Activated CD4-positive, alpha-beta T cell treated with anti-CD3 and anti-CD28 coated beads for 1 hour (primary cell): ENCODE measurements at places on chromosomes 3 and 15.

GRCh38 chr15:35484231-35484945 is 61.6 kb downstream of the DPH6 start:
- no peak for DNase-seq

DNA sequence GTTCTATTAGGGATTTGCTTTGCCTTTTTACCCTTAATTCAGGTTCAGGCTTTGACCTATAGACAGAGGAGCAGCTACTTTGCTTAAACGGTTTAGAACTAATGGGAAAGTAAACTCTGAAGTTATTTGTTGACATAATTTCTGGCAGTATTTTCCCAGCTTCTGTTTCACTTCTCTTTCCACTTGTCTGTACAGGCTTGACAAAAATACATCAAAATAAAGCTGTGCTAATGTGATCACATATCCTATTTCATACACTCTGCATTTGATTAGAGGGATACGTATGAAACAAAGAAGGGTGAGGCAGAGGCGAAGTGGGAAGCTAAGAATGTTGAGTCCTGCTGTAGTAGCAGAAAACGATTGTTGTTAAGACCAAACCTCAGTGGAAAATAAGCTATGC is 389.1 kb upstream of the RARB start:
- DNase-seq = no peak

DNA sequence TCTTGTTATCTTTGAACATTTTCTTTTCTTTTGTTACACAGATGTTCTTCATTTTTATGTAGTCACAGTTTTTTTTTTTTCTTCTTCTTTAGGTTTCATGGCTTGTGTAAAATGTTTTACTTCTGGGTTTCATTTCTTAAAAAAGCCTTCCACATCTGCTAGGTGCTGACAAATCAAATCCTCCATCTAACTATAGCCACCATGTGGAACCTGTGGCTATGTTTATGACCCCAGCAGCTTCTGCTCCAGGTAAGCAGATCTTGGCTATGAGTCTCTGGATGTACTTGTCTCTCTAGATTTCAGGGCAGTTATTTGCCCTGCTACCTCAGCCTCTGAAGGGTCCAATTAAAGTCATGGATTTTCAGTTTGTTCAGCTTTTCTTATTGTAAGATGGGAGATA is 44.5 kb downstream of the OXSM start:
- DNase-seq = no peak

GRCh38 chr3:138154534-138154933 is 20.2 kb downstream of the DBR1 start:
- DNase-seq = no peak

DNA sequence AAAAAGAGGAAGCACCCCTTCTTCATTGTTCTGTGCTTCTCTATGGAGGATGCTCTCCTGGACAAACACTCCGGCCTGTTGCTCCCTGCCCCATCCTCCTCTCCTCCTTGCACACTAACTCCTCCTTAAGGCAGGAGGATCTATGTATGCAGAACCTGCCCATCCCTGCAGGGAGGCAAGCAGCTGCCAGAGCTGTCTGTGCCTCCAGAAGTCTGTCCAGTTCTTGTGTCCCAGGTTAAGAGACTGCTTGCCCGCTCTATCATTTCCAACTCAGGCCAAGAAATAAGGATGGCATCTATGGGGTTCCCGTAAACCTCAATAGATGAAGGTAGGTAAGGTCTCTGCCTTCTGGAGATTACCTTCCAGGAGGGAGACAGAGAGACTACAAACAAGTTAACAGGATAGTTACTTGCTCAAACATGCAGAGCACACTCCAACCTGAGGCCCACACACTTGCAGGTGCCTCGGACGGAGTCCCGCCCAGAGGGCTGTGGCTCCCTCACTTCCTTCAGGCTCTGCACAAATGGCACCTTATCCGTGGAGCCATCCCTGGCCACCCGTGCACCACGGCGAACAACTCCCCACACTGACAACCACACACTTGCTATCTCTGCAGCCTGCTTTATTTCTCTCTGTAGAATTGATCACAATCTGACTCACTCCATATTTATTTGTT is 6.9 kb downstream of the XXYLT1 start:
- DNase-seq = no peak

DNA sequence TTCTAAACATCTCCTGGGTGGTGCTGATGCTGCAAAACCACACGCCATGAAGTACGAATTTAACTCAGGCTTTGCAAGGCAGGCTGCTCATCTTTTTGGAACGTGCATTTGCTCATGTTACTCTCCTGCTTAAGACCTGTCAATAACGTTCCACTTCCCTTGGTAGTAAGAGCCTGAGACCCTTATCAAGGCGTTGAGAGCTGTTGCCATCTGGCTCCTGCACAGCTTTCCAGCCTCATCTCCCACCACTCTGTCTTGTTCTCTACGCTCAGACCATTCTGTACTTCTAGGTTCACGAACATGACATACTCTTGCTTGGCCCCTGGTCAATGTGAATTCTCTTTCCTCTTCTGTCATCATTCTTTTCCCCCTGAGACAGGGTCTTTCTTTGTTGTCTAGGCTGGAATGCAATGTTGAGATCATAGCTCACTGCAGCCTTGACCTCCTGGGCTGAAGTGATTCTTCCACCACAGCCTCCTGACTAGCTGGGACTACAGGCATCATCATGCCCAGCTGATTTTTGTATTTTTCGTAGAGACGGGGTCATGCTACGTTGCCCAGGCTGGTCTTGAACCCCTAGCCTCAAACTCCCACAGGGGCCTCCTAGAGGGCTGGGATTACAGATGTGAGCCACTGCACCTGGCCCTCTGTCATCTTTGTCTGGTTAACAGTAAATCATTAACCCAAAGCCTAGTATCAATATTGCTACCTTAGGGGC is 202.8 kb downstream of the CADPS start:
- DNase-seq = no peak

- no peak for DNase-seq
Observed at GRCh38 chr3:134136604-134137003, 106.9 kb upstream of the SLCO2A1 start.

DNA sequence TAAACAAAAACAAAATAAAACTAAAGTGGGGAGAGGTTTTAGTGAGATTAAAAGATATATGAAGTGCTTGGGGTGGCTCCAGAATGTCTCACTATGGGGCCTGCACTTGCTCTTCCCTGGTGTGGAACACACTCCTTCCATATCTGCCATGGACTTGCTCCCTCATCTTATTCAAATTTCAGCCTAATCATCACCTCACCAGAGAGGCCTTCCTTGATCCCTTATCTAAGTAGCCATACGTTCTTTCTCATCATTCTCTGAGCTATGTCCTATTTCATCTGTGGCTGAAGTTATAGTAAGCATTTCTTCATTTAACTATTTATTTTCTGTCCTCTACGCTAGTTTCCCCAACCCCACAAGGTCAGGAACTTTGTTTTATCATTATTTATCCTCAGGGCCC is 511.7 kb downstream of the NTRK3 start:
- no peak for DNase-seq

GRCh38 chr3:129384594-129385323 is 43.7 kb downstream of the EFCAB12 start:
- no peak for DNase-seq

DNA sequence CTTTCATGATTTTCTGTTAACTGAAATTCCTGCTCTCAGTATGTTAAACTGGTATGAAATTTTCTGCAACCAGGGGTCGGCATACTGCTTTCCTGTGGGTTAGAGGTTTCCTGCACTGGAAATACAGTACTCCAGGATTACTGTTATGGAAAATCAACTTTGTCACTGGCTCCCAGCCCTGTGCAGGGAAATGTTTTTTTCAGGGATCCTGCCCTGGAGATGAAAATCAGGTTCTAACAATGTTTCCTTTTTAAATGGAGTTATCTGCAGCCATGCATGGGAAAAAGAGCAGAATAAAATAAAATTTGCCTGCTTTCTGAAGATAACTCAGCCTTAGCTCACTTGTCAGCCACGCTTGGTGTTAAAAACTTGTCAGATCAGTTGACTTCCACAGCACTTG is 220.4 kb downstream of the IL5RA start:
- DNase-seq = no peak
